Activated T-cell treated with anti-CD3 and anti-CD28 coated beads, Interleukin-2, amount 50 U/mL, for 72 hours (primary cell): ENCODE measurements at places on chromosomes 2 and 18. TPM values are rescaled to one million over a fixed set of nuclear protein-coding genes. Genes with fewer than 3 reads are reported as not detected.

DNA sequence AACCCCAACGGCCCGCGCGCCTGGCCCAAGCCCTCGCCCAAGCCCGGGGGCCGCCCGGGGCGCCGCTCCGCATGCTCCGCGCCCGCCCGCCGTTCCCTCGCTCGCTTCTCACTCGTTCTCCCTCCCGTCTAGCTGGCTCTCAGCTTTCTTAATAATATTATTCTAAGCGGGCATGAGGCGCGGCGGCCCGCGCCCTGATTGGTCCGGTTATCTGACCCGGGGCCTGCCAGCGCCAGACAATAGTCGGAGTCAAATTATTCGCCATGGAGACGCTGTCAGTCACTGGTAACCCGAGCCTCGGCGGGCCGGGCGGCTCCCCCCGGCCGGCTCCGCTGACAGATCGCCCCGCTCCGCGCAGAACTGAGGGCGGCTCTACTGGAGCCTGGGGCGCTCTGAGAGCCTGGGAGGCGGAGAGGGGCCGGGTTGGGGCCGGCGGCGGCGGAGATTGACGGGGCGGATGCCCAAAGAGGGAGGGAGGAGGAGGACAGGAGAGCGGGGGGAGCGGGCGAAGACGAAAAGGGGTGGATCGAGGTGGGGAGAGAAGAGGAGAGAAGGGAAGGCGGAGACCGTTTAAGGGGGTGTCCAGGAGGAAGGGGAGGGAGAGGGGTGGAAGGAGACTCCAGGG lies at the start of gene SIX2:
Gene SIX2, minus strand, starts transcription at position 150 of the 625 bp plus-strand sequence. CDS start 342 bp downstream, outside the sequence.
- no peak within 1 kb of the TSS for H3K27ac ChIP-seq
- no peaks in the 10 kb centered on the region for H3K36me3 ChIP-seq
- peak within 1 kb of the TSS; percentile 90 for H3K4me3 ChIP-seq

GRCh38 chr2:70104231-70105111 lies 17.2 kb downstream of the PCBP1 start:
- no peaks in the 10 kb centered on the region for H3K36me3 ChIP-seq
- H3K4me1 ChIP-seq, result peaks cover 63% of the 10 kb centered on the region

DNA sequence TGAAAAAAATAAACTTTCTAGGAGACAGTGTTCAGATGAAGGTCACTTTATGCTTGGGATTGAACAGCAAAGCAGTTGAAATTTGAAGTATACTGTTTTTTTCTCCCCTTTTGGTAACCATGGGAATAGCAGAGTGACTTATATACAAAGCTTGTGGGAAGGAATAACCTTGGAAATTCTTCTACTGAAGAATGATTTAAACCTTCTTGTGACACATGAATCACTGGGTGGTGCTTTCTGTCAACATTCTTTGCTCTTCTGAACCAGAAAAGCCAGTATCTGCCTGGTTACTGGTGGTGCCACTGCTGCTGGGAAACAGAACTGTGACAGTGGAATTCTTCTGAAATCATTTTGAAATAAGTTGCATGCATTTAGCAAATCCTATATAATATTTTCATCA lies 39.4 kb upstream of the RND3 start:
- no peak overlapping the region for H3K27ac ChIP-seq
- peaks cover 2% of the 10 kb centered on the region for H3K36me3 ChIP-seq
- no peak for DNase-seq

Gene ABCB11
- total RNA-seq, result not detected

Gene ABCG8
- total RNA-seq, result not detected
